ENCODE measurements at places on chromosomes 7 and 10.
A peak's percentile ranks its signal among the peaks of the same experiment; 100 is the strongest.

DNA sequence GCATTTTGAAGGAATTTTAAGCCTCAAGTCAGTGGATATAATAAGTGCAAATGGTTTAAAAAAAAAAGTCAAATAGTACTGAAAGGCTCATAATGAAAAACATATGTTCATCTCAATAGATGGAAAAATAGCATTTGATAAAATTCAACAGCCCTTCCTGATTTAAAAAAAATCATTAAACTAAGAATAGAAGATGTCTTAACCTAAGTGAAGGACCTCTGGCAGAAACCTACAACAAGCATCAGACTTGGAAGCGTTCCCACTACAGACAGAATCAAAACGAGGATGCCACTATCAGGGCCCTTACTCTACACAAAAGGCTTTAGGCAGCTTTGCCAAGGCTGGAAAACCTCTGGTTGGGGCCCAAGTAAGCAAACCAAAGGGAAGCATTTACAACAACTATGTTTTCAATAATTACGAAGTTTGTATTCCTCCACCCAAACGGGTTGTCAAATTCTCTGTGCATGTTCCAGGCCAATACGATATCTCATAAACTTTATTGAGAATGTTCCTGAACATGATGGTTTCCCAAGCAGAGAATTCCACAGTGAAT, 45.1 kb downstream of the CYTH3 start:
- no peak for ATAC-seq

DNA sequence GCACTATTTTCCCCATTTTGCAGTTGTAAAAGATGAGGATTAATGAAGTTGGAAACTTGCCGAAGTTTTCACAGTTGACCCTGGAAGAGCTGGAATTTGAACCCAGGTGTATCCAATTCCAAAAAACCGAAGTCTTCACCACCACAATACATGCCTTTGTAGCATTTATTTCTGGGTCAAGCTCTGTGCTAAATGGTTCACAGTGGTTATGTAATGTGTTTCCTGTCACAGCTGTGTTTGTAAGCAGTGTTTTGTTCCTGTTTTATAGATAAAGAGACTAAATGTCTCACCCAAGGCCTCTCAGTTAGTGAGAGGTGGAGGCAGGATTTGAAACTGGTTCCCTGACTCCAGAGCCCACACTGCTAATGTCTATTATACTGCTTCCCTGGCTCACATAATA, 17.6 kb downstream of the SFTPA2 start:
- no peak for ATAC-seq

DNA sequence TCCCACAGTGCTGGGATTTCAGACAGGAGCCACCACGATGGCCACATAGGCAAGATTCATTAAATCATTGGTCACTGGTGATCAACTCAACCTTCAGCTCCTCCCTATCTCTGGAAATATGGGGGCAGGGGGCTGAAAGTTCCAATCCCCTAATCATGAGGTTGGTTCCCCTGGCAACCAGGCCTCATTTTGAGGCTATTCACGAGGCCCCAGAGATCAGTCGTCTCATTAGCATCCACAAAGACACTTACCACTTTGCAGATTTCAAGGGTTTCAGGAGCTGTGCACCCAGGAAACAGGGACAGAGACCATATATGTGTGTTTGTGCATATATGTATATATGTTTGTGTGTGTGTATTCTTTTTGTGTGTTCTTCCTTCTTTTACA, 7.7 kb upstream of the GUSB start:
- ATAC-seq, result no peak

DNA sequence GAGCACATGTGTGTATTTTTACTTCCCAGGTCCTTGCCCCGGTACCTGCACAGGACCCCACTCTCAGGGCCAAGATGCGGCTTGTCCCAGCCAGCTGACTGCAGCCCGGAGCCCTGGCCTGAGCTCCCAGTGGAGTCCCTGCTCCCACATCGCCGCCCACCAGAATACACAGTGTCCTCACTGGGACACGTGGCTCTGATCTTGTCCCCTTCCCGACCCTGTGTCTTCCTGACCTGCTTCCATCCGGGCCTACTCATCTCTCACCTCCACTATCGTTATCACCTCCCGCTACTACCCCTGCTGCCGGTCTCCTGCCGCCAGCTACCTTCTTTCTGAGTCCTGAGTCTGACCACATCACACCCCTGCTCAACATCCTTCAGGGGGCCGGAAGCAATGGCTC, 146.3 kb upstream of the CHST15 start:
- no peak for ATAC-seq

- ATAC-seq, result no peak
Measured at GRCh38 chr10:4301291-4302045, 516.5 kb upstream of the KLF6 start.

DNA sequence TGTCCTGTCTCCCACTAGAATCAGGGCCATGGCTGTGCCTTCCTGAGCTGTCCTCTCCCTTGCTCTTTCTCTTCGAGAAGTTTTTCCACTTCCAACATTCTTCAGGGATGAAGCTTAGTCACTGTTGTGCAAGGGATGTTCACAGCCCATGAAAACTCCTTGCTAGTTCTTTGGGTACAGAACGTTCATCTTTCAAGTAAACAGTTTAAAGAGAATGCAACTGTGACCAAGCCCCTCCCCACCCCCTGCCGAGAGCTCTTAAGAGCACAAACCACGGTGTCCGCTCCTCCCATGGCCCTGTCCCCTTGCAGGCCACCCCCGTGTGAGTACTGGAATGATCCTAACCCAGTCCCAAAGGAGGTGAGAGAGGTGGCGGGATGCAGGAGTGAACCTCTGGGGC, 161.1 kb upstream of the RHEB start:
- ATAC-seq, result no peak

- no peak for ATAC-seq
Measured at GRCh38 chr10:88077977-88078376, 214.6 kb downstream of the PTEN start.

DNA sequence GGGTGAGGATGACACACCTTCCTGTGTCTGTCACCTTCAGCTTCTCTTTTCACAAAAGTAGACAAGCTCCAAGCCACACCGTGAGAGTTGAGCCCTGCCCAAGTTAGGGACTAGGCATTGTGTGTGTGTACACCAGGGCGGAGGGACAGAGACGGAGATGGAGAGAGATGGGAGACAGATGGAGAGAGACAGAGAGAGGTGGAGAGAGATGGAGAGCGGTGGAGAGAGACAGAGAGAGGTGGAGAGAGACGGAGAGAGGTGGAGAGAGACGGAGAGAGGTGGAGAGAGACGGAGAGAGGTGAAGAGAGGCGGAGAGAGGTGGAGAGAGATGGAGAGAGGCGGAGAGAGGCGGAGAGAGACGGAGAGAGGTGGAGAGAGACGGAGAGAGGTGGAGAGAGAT, 207.0 kb downstream of the DNAJB6 start:
- no peak for ATAC-seq

GRCh38 chr10:48778193-48778857, 93.7 kb downstream of the WDFY4 start:
- ATAC-seq, result no peak

DNA sequence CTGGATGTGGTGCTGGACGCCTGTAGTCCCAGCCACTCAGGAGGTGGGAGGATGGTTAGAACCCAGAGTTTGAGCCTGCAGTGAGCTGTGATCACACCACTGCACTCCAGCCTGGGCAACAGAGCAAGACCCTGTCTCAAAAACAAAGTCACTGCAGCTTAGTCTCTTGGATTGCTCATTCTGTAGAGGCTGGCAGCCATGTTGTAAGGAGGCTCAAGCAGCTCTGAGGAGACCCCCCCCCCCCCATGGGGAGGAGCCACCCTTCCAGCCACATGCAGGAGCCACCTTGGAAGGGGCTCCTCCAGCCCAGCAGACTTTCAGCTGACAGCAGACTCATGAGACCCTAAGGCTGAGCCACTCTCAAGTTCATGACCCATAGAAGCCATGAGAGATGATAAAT, 68.4 kb downstream of the FOXL3 start:
- no peak for ATAC-seq

GRCh38 chr7:99083068-99083651, 60.7 kb downstream of the SMURF1 start:
- ATAC-seq, result no peak

GRCh38 chr7:42674541-42674940, 237.3 kb downstream of the C7orf25 start:
- ATAC-seq, result no peak

- ATAC-seq, result no peak
Measured at GRCh38 chr7:155027879-155028278, 25.0 kb upstream of the PAXIP1 start.

DNA sequence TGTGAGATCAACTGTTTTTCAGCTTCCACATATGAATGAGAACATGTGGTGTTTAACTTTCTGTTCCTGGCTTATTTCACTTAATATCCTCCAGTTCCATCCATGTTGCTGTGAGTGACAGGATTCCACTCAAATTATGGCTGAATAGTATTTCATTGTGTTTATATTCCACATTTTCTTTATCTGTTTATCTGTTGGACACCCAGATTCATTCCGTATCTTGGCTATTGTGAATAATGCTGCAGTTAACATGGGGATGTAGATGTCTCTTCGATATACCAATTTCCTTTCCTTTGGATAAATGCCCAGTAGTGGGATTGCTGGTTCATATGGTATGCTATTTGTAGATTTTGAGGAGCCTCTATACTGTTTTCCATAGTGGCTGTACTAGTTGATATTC, 47.9 kb downstream of the GALNT11 start:
- ATAC-seq, result no peak

DNA sequence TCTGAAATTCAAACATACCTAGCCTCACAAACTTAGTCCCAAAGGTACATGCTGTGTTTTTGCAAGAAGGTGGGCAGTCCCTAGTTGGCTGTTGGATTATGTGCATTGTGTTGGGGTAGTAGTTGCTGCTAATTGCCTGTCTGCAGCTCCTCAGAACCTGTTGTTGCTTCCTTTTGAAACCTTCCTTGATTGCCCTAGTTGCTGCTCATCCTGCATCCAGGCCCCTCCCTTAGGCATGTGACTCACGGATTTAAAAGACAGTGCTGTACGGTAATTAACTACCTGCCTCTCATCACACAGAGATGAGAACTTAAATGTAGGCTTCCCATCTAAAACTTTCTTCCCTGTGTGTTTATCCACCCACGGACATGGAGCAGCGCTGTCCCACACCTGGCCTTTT, 67.7 kb downstream of the BMPR1A start:
- no peak for ATAC-seq

- ATAC-seq, result no peak
Measured at GRCh38 chr10:121519901-121520493, 78.2 kb downstream of the FGFR2 start.

GRCh38 chr7:131893631-131894340, 337.4 kb upstream of the PODXL start:
- ATAC-seq, result no peak

GRCh38 chr7:2199956-2200583, 32.7 kb downstream of the MAD1L1 start:
- ATAC-seq, result no peak

DNA sequence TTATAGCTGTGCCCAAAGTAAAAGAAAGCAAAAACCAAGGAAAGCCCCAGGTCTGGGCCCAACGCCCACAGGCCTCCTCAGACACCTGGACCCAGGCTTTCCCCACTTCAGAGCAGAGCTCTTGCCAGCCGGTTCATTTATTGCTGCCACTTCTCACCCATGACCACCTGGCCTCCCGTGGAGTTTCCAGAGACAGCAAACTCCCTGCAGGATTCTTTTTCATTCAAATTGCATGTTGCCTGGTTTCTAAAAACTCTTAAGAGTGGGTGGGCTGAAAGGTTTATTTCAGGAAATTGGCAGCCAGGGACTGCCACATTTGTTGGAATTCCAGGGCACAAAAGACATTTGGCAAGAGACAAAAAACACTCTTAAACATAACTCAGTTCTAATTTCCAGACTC, 4.7 kb downstream of the VOPP1 start:
- ATAC-seq, result peak; percentile 15

DNA sequence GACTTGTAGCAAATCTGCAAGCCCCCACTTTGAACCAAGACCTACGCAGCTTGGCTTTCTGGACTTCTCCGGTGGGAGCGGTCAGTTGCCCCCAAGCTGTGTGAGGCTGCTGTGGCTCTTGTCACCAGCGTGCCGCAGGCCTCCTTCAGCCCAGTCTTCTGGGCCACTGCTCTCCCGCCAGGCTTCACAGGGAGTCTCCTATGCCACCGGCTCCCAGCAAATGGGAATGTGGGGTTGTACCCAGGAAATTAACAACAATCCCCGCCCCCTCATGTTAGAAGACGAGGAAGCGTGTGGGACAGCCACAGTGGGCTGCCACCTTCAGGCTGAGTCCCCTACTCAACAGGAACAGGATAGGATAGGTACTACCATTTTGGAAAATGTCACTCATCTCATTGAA, 4.2 kb downstream of the WDR86 start:
- ATAC-seq, result no peak

DNA sequence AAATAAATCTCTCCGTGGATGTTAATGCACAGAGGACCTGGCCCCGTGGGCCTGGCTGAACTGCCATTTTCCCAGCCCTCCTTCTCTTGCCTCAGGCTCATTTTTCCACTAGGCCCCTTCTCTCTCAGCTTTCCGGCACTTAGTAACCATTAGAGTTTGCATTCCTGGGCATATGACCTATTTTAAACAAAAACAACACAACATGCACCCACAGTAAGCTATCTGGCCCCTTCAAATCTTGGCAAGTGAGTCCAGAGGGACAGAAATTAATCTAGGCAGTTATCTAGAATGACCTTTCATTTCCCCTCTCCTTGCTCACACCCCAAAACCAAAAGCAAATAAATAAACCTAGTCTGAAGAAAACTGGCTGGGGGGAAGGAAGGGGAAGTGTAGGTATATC, 11.7 kb downstream of the FBXW4 start:
- ATAC-seq, result no peak

DNA sequence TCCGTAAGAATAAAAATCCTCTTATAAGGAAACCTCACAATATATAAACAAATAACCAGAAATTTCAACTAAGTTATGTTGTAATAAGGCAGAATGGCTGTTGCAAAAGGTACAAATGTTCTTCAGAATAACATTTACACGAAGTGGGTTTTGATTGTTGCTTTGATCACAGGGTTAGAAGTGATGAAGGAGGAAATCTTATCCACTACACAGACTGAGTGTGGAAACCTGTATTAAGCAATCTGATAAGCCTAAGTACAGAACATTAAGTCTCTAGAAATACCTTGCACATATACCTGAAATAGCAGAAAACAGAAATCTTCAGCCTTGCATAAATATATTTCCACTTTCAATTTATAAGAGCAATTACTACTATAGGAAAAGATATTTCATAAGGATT, 251.9 kb downstream of the ETV1 start:
- ATAC-seq, result no peak

GRCh38 chr7:5422396-5423305, 983 bp downstream of the TNRC18 start:
- no peak for ATAC-seq

- no peak for ATAC-seq
Measured at GRCh38 chr10:93854975-93855374, 38.8 kb upstream of the SLC35G1 start.

Measured in stimulated activated memory B cell treated with anti-CD40 and anti-IgM and Interleukin-4, amounts not matched to agents 10 μg/mL and 1 μg/mL and 100 μg/mL, for 72 hours (primary cell).